Caco-2 (cell line): ENCODE measurements at places on chromosomes 5 and 9. TPM values are rescaled to one million over a fixed set of nuclear protein-coding genes. Genes with fewer than 3 reads are reported as not detected.

DNA sequence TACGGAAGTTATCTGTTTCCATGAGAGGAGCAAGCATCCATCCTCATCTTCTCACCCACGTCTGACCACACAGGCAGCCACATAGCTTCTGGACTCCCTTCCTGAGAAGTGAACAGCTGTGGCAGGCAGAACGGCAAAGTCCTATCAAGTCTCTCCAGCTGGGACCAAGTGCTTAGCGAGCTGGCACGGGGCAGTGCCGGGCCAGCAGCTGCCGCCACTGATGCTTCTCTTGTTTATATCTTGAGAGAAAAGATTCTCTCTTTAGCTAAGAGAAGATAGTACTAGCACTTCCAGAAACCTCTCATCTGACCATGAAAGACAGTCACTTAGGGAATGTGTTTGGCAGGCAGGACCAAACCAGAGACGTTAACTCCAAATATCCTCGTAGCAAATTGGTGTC, 37.2 kb downstream of the PLAC8L1 start:
- DNase-seq, result no peak

The GARIN3 gene
- not detected in 2 replicates for total RNA-seq

The UNC13B gene
- total RNA-seq, result 19.7 and 20.8 TPM in 2 replicates

GRCh38 chr9:98943682-98944056, at the start of gene COL15A1:
Gene COL15A1, plus strand, starts transcription at chr9:98943907. Its CDS starts 155 bp downstream, at chr9:98944062.
- no peak for DNase-seq

DNA sequence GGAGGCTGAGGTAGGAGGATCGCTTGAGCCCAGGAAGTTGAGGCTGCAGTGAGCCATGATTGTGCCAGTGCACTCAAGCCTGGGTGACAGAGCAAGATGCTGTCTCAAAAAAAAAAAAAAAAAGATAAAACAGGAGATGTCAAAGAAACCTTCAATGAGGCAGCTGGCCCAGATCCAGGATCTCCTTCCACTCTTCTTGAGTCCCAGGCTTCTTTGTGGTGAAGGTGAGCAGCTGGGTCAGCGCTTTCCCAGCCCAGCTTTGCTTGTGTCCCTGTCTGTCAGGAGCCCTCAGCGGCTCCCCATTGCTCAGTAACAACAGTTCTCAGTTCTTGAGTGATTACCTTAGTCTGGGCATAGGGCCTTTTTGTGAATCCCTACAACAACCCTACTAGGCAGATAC, 69.4 kb upstream of the PSD2 start:
- no peak for DNase-seq

GRCh38 chr5:94501365-94501764, 117.0 kb downstream of the KIAA0825 start:
- no peak for DNase-seq

The APBA1 gene
- 0.32 and 0.34 TPM in 2 replicates for total RNA-seq

The NR4A3 gene
- total RNA-seq, result 0.39 and 0.44 TPM in 2 replicates

The PCDHB14 gene
- total RNA-seq, result 0.41 and 0.44 TPM in 2 replicates

DNA sequence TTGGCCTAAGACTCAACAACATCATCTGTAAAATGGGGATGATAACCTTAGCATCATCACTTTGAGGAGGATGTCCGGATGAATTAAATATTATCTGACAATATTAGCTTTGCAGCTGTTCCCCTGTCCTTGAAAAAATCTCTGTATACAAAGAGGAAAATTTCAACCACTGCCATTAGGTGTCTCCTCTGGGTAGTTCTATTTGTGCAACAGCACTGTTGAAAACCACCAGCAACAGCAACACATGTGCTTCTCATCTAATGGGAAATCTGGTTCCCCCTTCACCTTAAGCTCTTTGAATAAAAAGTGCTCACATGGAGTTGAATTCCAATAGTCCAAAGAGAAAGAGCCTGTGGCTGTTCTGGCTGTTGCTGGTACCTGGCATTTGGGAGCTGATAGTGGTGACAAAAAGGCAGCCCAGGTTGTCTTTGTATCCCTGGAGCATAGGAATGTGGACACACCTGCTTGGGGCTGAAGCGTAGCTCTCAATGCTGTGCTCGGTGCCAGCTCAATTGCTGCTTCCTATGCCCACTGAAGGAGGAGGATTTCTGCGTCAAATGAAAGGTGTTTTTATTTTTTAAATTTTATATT, 322.1 kb upstream of the MSX2 start:
- DNase-seq, result peak; percentile 24

GRCh38 chr9:95450171-95451064, 66.4 kb downstream of the PTCH1 start:
- DNase-seq, result no peak

- DNase-seq, result no peak
These were observed 23.0 kb downstream of the SEMA4D start for GRCh38 chr9:89474939-89475338.

GRCh38 chr9:24035816-24036215, 209.8 kb upstream of the ELAVL2 start:
- DNase-seq, result no peak

- no peak for DNase-seq
These were observed 355.9 kb downstream of the ADAMTS6 start for GRCh38 chr5:65125591-65126541.

DNA sequence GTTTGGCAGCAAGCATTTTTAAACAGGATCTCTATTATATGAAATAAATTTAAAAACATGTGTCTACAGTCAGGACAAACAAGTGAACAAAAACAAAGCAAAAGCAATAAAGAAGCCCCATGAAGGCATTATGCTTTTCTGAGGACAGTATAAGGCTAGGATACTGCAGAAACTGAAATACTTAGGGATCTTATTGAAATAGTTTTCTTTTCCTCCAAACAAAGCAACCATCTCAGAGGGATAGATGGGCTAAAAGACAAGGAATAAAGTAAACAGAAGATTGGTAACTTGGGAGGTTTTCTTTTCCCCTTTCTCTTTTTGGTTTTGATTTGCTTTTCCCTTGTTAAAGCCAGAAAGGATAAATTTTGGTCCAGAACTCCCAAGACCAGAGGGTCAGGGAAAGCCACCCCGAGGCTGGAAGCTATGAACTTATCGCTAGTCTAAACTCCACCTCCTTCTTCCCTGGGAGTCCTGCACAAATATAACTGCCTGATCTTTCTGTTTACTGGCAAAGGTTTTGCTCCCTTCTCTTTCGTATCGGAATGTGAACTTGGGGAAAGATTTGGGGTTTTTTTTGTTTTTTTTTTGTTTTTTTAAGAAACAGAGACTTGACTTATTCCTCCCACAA, 164.0 kb downstream of the GHR start:
- DNase-seq, result no peak

The BHMT gene
- total RNA-seq, result not detected in 2 replicates

GRCh38 chr5:124045412-124045811, 533.4 kb downstream of the CSNK1G3 start:
- no peak for DNase-seq

DNA sequence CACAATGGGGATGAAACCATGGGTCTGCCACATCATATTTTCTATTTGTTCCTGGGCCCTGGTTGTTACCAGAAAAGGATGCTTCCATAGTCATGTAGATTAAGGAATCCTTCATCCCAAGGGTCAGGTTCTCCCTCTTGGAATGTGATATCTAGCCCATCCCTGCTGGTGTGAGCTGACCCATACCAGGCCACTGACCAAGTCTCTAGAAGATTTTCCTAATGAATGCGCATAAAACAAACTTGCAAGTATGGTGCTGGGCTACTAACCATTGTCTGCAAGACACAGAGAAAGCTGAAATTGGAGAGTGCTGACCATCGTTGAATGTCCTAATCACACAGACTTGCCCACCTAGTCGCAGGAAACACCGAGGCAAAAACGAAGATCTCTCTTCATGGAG, 972.6 kb downstream of the EFNA5 start:
- DNase-seq, result no peak

DNA sequence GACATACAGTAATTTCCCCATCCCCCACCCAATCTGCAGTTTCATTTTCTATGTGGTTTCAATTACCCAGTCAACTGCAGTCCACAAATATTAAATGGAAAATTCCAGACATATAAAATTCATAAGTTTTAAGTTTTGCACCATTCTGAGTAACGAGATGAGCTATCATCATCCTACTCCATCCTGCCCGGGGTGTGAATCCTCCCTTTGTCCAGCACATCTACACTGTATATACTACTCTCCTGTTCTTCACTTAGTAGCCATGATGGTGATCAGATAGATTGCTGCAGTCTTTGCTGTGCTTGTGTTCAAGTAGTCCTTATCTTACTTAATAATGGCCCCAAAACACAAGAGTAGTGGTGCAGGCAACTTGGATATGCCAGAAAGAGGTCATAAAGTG, 11.3 kb downstream of the OXCT1 start:
- DNase-seq, result no peak

The AQP7 gene
- 2.2 and 2.4 TPM in 2 replicates for total RNA-seq

The CLIC3 gene
- 4.5 and 4.7 TPM in 2 replicates for total RNA-seq

DNA sequence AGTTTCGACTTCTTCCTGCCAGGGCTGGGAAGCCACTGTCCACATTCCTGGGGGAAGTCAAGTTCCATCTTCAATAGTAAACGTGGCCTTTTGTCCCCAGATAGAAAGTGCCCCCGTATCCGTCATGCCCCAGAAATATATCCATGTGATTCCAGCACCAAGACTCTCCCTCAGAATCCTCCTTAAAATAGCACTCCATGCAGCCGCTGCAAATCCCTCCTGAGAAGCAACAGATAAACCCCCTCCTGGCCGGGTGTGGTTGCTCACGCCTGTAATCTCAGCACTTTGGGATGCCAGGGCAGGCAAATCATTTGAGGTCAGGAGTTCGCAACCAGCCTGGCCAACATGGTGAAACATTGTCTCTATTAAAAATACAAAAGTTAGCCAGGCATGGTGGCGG, 126.1 kb downstream of the OLFM1 start:
- no peak for DNase-seq

The SPATA31A3 gene
- not detected in 2 replicates for total RNA-seq

DNA sequence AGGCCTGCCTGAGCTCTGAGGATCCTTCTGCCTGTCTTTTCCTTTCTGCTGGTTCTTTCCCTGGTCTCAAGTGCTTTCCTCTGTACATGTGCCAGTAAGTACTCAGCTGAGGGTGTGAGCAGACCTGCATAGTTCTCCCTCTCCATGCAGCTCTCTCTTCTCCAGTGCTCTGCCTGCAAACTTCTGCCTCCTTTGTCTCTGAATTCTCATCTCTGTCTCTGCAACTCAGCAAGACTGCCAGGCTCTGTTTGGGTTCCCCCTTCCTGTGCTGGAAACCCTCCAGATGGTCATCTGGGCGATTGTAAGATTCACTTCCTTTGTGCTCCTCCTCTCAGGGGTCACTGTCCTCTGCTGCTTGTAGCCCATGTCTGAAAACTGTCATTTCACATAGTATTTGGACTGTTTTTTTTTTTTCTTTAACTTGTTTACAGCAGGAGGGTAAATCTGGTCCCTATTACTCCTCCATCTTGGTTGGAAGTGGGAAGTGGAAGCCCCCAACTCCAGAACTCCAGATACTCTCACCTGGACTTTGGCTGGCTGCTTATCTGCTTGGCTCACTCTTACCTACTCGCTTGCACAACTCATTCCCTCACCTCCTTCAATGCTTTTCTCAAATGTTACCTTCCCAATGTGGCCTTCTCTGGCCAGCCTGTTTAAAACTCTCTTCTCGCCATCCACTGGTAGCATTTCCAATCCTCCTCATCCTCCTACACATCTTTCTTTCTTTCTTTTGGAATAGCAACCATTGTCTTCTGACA, 175.3 kb upstream of the TBC1D2 start:
- DNase-seq, result no peak

The LCNL1 gene
- not detected in 2 replicates for total RNA-seq

The CCDC192 gene
- not detected in 2 replicates for total RNA-seq

The NPR3 gene
- total RNA-seq, result 0.11 and 0.23 TPM in 2 replicates
